ENCODE measurements at places on chromosomes 5 and 9.

GRCh38 chr9:125878164-125878631 lies 131.0 kb downstream of the PBX3 start:
- no peak for DNase-seq

- no peak for DNase-seq
These were observed 11.1 kb upstream of the TTC23L start for GRCh38 chr5:34827588-34828506.

- DNase-seq: no peak
These were observed 128.4 kb downstream of the PARP8 start for GRCh38 chr5:50794812-50795211.

GRCh38 chr5:73818357-73818756 lies 192.4 kb downstream of the ARHGEF28 start:
- DNase-seq: no peak

GRCh38 chr9:70574151-70574837 lies 159.8 kb upstream of the KLF9 start:
- DNase-seq: no peak

- no peak for DNase-seq
These were observed 46.1 kb downstream of the TNFSF15 start for GRCh38 chr9:114759512-114760341.

GRCh38 chr5:7714697-7715096 lies 136.2 kb downstream of the CFAP90 start:
- no peak for DNase-seq

- DNase-seq: no peak
These were observed 34.3 kb downstream of the ROR2 start for GRCh38 chr9:91915524-91916263.

DNA sequence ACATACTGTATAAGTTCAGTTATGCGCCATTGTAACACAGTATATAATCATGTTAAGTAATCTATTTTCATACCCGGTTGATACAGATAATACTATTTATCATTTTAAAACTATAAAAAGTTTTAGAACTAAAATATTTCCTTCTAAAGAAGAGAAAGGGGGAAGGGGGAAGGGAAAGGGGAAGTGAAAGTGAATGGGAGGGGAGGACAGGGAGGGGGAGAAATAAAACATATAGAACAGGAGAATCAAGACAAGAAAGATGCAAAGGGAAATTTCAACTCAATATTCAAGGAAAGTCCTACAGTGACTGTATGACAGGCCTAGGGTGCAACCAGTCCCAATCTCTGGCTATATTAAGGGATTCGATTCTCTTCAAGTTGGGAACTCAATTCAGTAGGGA lies 1278.8 kb downstream of the MAT2B start:
- DNase-seq: no peak

- no peak for DNase-seq
These were observed 1424.5 kb upstream of the NUDT12 start for GRCh38 chr5:104987074-104987473.

DNA sequence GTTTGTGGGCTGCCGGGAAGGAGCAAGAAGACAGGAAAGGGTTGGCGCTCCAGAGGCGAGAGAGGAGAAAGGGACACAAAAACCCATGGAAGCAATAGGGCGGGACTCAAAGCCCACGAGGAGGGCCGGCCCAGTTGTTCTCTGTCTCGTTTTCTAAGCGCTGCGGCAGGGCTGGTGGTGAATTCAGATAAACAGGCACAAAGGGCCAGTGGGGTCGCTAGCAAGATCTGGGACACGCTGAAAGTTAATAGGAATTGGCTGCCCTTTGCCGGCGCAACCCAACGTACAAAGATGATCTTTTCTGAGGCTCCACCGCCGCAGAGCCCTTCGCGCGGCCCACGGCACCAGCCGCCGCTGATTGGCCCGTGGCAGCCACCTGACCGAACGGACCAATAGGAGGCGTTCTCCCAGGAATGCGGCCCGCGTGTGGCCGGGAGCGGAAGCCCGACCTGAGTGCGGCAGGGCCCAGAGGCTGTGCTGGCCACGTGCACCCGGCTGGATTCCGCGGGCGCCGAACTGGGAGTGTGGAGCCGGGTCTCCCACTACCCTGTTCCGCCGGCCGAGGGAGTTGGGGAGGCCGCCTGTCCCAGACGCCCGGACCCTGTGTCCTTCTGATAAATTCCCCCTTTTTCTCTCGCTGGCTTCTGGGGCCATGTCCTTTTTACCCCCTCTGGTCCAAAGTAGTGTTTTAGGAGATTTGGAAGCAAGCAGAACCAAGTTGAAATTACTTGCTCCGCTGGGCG lies 16.8 kb upstream of the NSD1 start:
- peak; percentile 65 for DNase-seq

- no peak for DNase-seq
These were observed 40.6 kb downstream of the TSPAN17 start for GRCh38 chr5:176687881-176688280.

DNA sequence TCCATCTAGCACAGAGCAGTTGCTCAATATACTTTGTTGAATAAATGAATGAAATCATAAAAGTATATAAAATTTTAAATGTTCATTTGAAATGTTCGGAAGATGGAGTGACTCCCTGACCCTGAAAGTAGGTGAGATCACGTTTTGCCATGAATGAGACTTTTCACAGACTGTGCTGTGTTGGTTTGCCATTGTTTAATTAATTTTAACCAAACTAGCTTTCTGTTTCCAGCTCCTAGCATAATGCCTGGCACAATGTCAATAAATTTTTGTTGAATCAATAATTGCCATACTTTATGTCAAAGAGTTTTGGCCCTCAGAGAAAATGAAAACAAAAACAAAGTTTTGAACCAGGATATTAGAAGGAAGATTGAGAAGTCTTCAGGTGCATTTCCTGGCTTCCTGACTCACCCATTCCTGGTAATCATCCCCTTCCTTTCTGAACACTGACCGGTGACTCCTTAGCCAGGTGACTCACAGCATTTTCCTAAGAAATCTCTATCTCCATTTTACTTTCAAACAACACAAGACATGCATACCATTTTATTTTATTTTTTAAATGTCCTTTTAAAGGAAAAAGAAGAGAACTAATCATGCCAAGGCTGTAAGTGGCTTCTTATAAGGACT lies 15.1 kb downstream of the SLC28A3 start:
- DNase-seq: no peak

DNA sequence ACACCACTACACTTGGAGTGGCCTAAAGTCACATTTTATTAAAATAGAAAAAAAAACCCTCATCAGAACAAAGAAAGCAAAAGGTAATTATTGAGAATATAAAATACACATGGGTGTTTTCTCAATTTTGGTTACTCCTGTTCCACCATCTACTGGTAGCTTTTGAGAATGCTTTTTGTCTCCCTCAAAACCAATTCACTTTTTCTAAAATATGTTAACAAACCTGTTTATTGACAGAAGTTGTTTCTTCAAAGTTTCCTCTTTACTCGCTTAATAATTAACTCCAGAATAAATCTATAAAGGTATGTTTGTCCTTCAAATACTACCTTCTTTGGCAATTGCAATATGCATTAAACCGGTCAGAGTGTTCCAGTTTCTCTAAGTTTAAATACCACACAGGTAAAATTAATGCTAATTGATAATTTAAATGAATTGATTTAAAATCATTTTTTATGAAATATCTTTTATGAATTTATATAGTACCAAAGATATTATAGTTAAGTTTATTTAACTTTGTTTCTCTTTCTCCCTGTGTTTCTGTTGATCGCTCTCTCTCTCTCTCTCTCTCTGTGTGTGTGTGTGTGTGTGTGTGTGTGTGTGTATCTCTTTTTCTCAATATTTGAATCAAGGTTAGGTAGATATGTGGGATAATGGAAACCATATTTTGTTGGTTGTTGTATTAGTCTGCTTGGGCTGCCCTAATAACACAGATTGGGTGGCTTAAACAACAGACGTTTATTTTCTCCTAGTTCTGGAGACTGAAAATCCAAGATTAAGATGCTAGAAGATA lies 487.4 kb downstream of the PRDM9 start:
- DNase-seq: no peak

DNA sequence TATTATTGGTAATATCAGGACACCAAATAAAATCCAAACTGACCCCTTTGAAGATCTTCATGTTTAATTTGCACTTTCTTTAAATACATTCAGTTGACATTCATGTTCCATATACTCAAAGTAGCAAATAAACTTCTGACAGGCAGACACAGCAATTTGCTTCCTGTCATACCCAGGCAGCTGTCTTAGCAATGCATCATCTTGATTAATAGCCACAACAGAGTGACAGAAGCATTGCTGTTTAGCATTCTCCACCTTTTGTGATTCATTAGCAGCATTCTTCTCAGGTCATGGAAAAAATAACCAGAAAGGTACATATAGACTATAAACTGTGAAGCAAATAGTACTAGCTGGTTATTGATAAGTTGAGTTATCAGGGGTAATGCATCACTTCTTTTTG lies 366.8 kb downstream of the CYLC2 start:
- no peak for DNase-seq

DNA sequence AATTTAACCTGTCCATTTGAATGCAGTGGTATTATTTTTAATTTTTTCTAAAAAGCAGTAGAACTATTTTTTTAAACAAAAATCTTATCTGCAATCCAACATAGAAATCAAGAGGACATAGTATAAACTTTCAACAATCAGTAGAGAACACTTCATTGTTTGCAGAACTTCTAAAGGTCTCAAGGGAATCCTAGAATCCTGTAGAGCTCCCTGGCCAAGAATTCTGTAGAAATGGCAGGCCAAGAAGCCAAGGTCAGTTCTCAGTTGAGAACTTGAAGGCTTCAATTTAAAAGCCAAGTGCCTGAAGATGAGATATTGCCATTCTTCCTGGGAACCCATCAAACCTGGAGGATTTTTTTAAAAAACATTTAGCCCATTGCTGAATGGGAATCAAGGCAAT lies 199.2 kb upstream of the KLF4 start:
- DNase-seq: no peak

DNA sequence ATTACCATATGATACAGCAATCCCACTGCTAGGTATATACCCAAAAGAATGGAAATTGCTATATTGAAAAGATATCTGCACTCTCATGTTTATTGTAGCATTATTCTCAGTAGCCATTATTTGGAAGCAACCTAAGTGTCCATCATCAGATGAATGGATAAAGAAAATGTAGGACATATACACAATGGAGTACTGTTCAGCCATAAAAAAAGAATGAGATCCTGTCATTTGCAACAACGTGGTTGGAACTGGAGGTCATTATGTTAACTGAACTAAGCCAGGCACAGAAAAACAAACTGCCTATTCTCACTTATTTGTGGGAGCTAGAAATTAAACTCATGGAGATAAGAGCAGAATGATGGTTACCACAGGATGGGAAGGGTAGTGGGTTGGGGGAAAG lies 63.1 kb upstream of the TTC23L start:
- DNase-seq: no peak

GRCh38 chr5:34483442-34484033 lies 172.6 kb upstream of the RAI14 start:
- no peak for DNase-seq

- DNase-seq: no peak
These were observed 536.6 kb downstream of the PDE4D start for GRCh38 chr5:59356813-59357380.

GRCh38 chr9:115672477-115673316 lies 480.9 kb upstream of the PAPPA start:
- DNase-seq: no peak

- no peak for DNase-seq
These were observed 449.3 kb upstream of the KLF4 start for GRCh38 chr9:107938801-107939386.

- no peak for DNase-seq
These were observed 26.9 kb downstream of the TICAM2 start for GRCh38 chr5:115575167-115576070.

GRCh38 chr9:113746486-113746885 lies 129.6 kb upstream of the ZNF618 start:
- DNase-seq: no peak

DNA sequence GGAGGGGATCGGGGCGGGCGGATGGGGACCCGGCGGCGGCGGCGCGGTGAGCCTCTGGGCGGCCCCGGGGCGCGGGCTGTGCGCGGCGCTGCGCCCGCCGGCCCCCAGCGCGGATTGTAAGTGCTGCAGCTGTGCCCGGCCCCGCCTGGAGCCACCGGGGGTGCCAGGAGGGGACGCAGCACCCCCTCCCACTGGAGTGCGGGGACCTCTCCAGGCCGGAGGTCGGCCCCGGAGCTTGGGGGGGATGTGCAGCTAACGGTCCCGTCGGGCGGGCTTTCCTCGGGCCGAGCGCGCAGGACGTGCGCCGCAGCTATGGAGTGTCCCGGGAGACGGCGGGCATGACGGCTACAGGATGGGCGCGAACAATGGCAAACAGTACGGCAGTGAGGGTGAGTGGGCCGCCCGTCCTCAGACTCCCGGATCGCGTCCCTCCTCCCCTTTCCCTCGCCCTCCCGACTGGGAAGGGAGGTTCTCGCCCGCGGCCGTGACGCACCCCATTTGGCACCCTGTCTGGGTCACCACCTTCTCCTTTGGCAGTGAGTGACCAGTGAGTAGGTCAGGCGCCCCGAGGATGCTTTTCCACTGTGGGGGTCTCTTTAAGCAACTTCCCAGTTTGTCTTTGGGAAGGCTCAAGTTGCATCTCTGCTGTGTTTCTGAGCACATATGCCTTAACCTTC lies 483 bp downstream of the FBXL7 start:
- no peak for DNase-seq

DNA sequence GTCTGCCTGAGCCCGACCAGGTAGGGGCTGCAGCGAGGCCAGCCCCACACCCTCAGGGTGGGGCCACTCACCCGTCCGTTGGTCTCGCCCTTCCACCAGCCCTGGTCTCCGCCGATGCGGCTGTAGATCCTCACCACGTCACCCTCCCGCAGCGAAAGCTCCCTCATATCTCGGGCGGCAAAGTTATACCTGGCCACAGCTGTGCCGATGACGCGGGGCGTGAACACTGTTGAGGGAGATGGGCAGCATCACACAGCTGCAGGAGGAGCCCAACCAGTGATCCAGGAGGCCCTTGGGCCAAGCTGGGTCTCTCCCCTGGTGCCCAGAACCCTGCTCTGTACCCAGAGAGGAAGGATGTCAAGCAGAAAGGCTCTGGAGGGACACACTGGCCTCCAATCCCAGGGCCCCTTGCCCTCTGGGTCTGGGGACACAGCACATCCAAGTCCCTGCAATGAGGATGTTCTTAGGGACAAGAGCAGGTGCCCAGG lies 30.3 kb upstream of the SARDH start:
- no peak for DNase-seq

DNA sequence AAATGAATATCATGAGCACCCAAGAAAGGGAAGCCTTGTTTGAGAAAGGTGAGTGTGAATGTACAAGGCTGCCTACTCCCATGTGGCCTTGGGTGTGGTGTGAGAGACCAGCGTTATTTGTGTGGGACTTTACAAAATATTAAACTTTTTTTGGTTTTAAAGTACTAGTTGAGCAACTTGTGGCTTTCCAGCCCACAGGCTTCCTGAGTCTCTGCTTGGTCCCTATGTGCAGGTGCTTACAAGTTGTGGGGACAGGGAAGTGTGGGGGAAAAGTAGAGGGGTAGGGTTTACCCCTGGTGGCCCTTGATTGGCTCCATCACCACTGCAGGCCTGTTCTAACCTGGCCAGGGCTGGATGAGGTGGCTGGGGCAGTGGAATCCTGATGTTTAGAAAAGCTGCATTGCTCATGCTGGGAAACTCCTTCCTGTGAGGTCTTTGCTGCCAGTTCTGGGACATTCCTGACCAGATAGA lies 19.7 kb downstream of the PTTG1 start:
- DNase-seq: no peak

- no peak for DNase-seq
These were observed 33.6 kb upstream of the NSMF start for GRCh38 chr9:137492464-137493363.

GRCh38 chr5:39405083-39405843 lies 19.5 kb downstream of the DAB2 start:
- DNase-seq: no peak

All from central memory CD8-positive, alpha-beta T cell (primary cell).